ENCODE measurements at places on chromosomes 1 and 21.

GRCh38 chr1:41954533-41954944, 35.8 kb upstream of the HIVEP3 start:
- no peak for DNase-seq

GRCh38 chr21:40610345-40610744, 236.6 kb downstream of the DSCAM start:
- no peak for DNase-seq

- no peak for DNase-seq
These were observed 25.5 kb upstream of the CCSAP start for GRCh38 chr1:229368347-229368746.

DNA sequence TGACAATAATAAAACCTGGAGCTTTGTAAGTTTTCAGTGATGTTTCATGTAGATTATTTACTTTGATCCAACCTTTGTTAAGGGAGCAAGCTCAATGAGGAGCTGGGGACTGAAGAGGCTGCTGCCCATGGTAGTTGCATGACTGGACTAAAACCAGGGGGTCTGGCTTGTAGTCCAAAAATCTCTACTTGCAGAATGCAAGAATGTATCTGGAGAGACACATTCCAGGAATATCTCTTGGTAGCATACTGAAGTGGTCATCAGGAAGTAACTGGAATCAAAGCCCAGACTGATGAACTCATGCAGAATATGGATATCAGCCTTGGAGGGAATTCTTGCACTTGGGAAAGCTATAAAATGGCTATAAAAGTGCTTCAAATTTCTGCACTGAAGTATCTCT, 5.8 kb upstream of the KIAA0040 start:
- no peak for DNase-seq

GRCh38 chr1:11693917-11694316, 2.4 kb downstream of the DRAXIN start:
- no peak for DNase-seq

- DNase-seq, result no peak
These were observed 4.1 kb upstream of the TRAF3IP3 start for GRCh38 chr1:209751627-209752231.

- no peak for DNase-seq
These were observed 46.8 kb downstream of the PTPRU start for GRCh38 chr1:29282924-29283803.

GRCh38 chr1:6130596-6130995, 49.5 kb downstream of the CHD5 start:
- DNase-seq, result no peak

DNA sequence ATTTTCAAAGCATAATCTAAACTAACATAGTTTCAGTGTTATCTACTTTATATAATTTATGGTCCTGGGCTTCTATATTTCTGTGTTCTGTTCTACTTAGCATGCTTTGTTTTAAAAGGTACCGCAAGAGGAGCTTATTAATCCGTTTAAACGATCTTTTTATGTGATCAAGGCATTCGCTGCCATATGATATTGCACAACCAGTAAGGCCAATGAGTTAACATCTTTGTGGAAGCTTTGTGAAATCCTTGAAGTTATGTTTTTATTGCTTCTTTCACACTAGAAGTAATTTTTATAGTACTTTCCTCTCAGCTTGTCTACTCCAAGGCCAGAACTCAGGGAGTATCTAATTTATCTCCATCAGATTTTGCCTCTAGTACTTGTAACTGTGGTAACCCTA, 8.9 kb downstream of the LRRC8C start:
- DNase-seq, result no peak

DNA sequence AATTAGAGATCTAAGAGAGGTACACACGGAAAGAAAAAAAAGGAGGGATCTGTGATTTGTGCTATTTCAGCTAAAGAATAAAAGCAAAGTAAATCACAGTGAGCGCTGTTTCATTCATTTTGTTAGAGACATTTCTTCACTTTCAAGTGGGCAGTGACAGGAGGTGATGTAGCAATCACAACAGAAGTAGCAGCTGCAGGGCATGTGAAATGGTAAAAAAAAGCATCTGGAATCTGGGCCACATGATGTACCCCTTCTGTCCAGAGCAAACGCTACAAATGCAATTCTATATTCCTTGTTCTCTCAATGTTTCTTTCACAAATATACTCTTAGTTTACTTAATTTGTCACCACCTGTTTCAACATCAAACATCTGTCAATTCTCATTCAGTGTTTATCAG, 786.5 kb downstream of the LRRIQ3 start:
- DNase-seq, result no peak

DNA sequence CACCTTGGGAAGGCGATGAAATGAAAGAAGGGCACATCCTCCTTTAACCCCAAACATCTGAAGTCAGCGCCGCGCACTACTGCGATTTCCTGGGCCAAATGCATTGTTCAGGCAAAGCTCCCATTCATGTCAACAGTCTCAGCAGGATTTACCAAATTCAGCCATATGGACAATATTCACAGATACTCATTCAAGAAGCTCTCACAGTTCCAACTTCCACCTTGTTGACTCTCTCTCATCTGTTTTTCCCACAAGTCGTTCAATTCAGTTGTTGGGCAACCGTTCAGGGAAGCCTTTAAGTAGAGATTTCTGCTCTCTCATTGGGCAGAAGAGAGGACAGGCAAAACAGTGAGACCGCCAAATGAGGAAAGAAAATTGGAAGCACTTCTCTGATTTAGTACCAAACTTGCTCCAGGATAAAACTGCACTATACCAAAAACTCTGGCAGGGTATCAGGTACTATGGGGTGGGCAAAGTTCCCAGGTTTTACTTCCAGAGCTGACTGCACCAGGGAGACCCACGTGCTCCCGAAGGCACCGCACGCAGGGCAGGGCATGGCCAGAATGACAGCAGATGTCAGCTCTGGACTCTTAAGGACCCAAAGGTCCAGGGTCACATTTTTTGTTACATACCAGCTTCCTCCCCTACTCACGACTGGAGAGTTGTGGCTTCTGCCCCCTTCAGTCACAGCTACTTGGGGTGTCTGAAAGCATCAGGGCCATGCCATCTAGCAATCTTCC, 668.8 kb downstream of the KIF26B start:
- DNase-seq, result no peak

DNA sequence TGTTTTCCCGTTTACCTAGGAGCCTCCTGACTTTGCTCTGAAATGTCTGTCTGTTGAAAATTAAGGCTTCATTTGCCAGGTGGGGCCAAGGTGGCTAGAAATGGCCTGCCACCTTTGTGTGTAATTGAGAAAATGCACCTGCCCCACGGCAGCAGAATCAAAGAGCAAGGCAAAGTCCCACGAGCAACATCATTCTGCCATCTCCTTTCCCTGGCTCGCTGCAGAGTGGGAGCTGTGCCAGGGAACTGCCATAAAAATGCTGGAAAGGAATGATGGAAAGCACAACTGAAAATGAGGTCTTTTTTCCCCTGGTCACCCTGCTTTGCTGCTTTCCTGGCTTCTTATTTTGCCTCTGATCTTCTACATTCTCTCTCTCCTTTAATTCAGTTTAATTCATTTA, 5.5 kb upstream of the OLFML2B start:
- no peak for DNase-seq
